ENCODE measurements at places on chromosomes 1 and 21. TPM values are rescaled to one million over a fixed set of nuclear protein-coding genes. Genes with fewer than 3 reads are reported as not detected.

DNA sequence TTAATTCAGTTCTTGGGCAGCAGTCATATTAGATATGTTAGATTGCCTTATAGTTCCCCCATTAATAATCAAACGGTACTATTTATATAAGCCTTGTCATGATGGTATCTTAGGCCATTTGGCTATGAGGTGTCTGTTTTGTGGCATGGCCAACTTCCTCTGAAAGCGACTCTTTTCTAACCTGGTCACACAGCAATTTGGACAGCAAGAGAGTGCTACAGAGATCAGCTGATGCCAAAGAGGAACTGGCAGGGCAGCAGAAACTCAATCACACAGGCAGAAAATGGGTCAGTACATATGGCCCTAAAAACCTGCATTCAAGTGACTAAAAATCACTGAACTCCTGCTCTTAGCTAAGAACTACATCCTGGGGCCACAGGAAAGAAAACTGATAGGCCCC is 13.4 kb upstream of the MUTYH start:
- no peak for DNase-seq

Gene IFNLR1
- 3.5 TPM for total RNA-seq

Gene DLGAP3
- total RNA-seq: 0.44 TPM

Gene HSPG2
- total RNA-seq: 235 TPM

- no peak for DNase-seq
These were observed 16.4 kb downstream of the RSPH1 start for GRCh38 chr21:42479582-42479981.

DNA sequence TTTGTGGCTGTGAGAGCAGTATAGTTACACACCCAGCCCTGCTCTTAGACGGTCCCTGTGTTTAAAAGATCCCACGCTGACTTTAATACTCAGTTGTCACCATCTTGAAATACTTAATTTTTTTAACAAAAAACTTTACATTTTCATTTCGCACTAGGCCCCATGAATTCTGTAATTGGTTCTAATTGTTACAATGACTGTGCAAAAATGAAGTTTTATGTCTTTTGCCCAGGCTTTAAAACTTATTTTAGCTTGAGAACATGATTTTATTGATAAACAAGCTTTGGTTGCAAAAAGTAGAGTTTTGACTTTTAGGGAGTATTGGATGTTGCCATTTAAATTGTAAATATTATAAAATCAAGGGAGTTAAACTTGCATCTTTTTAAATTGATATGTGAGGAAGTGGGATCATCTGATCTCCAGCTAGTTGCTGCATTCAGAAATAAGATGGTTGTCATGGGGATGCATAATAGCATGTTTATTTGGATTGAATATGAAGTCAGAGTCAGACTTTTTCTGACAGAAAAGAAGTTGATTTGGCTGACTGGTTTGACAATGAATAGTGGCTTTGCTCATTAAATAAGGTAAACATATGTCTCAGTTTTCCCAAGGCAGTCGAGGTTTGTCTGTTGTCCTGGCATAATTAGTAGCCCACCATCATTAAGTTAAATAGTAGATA is 23.0 kb upstream of the CRP start:
- no peak for DNase-seq

- peak; percentile 34 for DNase-seq
These were observed 5.4 kb downstream of the MEAF6 start for GRCh38 chr1:37509181-37509580.

GRCh38 chr1:61225478-61225877 is 143.1 kb downstream of the NFIA start:
- no peak for DNase-seq

- DNase-seq: no peak
These were observed 1260.7 kb downstream of the PLA2G4A start for GRCh38 chr1:188089461-188089860.

- no peak for DNase-seq
These were observed 28.5 kb upstream of the ALDH9A1 start for GRCh38 chr1:165726841-165727240.

- DNase-seq: no peak
These were observed 157.7 kb downstream of the TRIM33 start for GRCh38 chr1:114353262-114353661.

- no peak for DNase-seq
These were observed 87.2 kb downstream of the HHAT start for GRCh38 chr1:210415846-210416448.

DNA sequence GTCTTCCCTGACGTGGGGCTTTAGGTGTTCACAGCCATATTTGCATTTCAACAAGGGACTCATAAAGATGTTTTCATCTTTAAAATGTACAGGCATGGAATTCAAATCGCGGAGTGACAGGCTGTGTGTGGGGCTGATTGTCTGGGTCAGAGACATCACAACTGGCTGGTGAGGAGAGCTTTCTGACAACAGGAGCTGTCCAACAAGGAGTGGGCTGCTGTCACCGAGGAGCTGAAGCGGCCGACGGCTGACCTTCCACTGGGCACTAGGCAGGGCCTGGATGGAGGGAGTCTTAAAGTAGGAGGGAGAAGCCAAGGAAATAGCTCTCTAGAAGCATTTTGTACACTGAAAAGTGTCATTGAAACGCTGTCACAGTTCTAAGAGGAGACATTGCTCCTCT is 30.5 kb upstream of the SCMH1 start:
- DNase-seq: no peak

Gene IQCC
- total RNA-seq: 4.8 TPM

Gene HPDL
- 113 TPM for total RNA-seq

- no peak for DNase-seq
These were observed 141.6 kb downstream of the KCNT2 start for GRCh38 chr1:196466654-196467053.

Gene CELF3
- total RNA-seq: 0.97 TPM

GRCh38 chr1:198749279-198749678 is 110.4 kb downstream of the PTPRC start:
- no peak for DNase-seq

DNA sequence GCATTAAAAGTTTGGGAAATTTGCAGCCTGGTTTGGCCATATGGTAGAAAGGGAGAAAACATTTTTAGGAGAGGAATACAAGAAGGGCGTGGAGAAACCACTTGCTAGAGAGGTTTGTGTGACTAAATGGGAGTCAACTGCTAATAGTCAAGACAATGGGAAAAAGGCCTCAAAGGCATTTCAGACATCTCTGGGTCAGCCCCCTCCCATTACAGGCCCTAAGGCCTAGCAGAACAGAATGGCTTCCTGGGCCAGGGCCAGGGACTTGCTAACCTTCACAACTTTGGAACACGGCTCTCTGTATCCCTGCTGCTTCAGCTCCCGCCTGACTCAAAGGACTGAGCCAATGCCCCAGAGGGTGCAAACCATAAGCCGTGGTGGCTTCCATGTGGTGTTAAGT is 752.3 kb upstream of the ADAMTS5 start:
- DNase-seq: no peak

Gene ERG
- not detected for total RNA-seq
